ENCODE measurements at places on chromosomes 11 and 22.
A peak's percentile ranks its signal among the peaks of the same experiment; 100 is the strongest.

- H3K36me3 ChIP-seq = no peaks in the 10 kb centered on the region
- H3K27ac ChIP-seq = no peak overlapping the region
- peaks cover 34% of the 10 kb centered on the region for H3K27me3 ChIP-seq
- H3K4me3 ChIP-seq = no peak overlapping the region
Observed at GRCh38 chr22:23053051-23053707, 17.1 kb upstream of the GNAZ start.

DNA sequence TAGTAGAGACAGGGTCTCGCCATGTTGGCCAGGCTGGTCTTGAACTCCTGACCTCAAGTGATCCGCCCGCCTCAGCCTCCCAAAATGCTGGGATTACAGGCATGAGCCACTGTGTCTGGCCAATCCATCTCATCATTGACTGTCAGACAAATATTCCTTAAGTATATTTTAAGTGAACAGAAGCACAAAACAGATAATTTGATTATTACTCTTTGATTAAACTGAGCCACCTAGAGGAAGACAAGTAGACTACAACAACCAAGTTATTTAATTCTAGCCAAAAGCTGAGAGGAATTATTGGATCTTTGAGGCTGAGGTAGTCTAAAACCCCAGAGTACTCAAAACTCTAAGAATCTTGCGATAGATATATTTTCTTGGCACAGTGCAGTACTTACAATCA, 1.2 kb downstream of the ACRV1 start:
- H3K4me3 ChIP-seq = no peak overlapping the region
- peaks cover 13% of the 10 kb centered on the region for H3K36me3 ChIP-seq
- H3K4me1 ChIP-seq = peaks cover 16% of the 10 kb centered on the region
- DNase-seq = no peak
- H3K27me3 ChIP-seq = peaks cover 3% of the 10 kb centered on the region

DNA sequence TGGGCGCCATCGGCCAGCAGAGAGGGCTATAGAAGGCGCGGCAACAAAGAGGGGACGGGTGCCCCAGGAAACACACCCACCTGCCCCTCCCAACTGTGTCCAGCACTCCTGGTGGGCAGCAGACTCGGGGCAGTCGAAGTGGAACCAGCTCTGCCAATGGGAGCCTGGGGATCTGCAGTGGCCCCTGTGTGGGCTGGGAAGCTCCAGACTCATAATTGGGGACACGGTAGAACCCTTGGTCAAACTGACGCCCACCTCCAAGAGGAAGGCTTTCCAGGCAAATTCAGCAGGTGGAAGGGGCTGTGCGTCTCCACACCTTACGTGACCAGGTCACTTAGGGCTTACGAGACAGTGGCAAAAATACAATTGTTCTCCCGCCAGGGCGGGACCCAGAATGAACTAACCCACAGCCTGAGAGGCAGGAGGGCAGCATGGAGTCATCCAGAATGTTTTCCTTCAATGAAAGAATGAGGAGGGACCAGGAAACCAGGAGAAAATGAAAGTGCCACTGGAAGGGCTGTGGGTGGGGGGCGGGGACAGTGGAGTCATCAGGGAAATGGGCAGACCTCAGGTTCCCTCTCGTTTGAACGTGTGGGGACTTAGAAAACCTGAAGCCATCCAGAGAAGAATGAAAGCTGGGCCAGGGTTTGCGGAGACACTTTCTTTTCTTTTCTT, 53.2 kb upstream of the SHANK2 start:
- no peak overlapping the region for H3K4me3 ChIP-seq
- no peak for DNase-seq
- no peaks in the 10 kb centered on the region for H3K36me3 ChIP-seq
- peaks cover 14% of the 10 kb centered on the region for H3K27me3 ChIP-seq
- H3K27ac ChIP-seq = no peak overlapping the region

DNA sequence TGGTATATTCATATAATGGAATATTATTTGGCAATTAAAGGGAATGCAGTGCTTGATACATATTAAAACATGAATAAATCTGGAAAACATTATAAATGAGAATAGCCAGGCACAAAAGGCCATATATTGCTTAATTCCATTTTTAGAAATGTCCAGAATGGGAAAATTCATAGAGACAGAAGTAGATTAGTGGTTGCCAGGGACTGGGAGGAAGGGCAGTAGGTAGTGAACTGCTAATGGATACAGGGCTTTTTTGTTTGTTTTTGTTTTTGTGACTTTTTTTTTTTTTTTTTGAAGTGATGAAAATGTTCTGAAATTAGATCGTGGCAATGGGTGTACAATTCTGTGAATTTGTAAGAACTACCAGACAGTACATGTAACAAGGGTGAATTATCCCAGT, 86.1 kb downstream of the YAP1 start:
- H3K36me3 ChIP-seq = peaks cover 24% of the 10 kb centered on the region
- no peaks in the 10 kb centered on the region for H3K27me3 ChIP-seq
- peak overlapping the region; percentile 97 for H3K27ac ChIP-seq
- no peak overlapping the region for H3K4me3 ChIP-seq

DNA sequence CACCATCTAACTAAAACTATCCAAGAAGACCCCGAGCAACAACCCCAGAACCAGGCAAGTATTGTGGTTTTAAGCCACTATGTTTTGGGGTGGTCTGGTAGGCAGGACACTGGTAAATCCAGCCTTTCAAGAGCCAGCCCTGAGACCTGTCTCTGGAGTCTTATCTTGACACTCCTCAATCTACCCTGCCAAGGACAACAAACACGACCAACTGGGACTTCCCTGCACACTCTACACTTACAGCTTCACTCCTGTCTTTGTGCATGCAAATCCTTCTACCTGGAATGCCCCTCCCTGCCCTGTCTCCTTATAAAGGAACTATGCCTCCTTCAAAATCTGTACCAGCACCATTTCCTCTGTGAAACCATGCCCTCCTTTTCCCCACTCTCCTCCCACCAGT, 107.3 kb downstream of the RPL27A start:
- no peak overlapping the region for H3K4me3 ChIP-seq
- no peak for DNase-seq
- H3K27ac ChIP-seq = no peak overlapping the region
- H3K4me1 ChIP-seq = peaks cover 38% of the 10 kb centered on the region
- peaks cover 4% of the 10 kb centered on the region for H3K36me3 ChIP-seq

DNA sequence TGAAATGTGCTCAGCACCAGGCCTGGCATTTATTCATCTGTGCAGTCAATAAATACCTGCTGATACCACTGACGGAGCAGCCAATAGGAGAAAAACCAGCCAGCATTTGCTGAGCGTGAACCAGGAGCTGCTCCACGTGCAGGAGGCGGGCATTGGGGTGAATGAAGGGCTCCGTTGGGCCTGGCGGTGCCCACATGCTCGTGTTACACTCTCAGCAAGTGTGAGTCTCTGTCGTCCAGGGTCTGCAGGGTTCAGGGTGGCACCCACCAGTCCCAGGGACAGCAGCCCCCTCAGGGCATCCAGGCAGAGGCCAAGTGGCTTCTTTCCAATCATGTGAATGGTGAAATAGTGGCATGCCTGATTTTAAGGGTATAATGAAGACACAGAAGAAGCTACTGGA, 4.2 kb upstream of the RPS19BP1 start:
- no peaks in the 10 kb centered on the region for H3K36me3 ChIP-seq
- no peak for DNase-seq
- no peak overlapping the region for H3K4me3 ChIP-seq
- no peak overlapping the region for H3K27ac ChIP-seq
- peaks cover 5% of the 10 kb centered on the region for H3K27me3 ChIP-seq

DNA sequence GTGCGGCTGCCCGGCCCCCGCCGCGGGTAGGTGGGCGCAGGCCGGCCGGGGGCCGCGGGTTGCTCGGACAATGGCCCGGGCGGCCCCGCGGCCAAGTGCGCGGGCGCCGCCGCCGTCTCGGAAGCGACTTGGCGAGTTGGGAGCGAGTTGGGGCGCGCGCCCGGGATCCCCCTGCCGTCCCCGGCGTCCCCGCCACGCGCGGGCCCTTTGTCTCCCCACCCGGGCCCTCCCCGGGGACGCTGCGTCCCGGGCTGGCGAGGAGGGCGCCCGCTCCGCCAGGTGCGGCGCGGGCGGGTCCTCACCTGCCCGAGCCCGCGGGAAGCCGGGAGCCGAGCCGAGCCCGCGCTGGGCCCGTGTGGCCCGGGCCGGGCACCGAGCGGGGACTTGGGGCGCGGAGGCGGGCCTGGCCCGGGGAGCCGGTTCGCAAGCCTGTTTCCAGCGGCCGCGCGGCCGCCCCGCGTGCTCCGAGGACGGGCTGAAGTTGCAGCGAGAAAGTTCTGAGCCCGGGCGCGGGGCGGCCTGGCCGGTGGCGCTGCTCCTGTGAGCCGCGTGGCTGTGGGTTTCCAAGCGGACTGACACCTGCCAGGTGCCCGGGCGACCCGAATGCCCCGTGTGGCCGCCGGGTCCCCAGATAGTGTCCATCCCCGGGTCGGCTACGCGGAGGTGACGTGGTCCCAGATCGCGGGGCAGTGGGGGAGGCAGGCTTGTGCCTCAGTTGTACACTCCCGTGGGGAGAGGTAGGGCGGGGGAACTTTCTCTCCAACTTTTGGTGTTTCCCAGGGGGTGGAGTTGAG, 586 bp downstream of the LRP5 start:
- H3K27me3 ChIP-seq = no peaks in the 10 kb centered on the region
- H3K4me1 ChIP-seq = peaks cover 31% of the 10 kb centered on the region
- peak overlapping the region; percentile 88 for H3K4me3 ChIP-seq
- peak overlapping the region; percentile 96 for H3K27ac ChIP-seq

DNA sequence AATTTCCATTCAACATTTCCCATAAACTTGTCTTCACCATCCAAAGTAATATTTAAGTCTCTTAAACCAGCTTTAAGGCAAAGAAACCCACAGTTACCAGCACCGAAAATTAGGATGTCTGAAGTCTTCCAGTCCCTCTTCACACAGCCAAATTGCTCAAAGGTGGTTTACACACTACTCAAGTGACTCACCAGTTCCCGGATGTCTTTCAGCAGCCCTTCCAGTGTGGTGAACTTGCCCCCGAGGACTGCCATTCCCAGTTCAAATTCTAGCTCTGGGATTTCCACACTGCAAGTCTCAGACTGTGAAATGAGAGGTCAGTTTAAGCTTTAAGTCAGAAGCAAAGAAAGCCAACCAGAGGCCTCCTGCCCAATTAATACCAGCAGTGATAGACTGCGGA, 5.1 kb downstream of the ZPR1 start:
- no peak overlapping the region for H3K27ac ChIP-seq
- no peak for DNase-seq
- peaks cover 12% of the 10 kb centered on the region for H3K4me1 ChIP-seq
- no peak overlapping the region for H3K4me3 ChIP-seq
- H3K36me3 ChIP-seq = peaks cover 47% of the 10 kb centered on the region

- H3K4me3 ChIP-seq = no peak overlapping the region
- H3K4me1 ChIP-seq = peaks cover 11% of the 10 kb centered on the region
- DNase-seq = peak; percentile 54
- H3K36me3 ChIP-seq = peaks cover 2% of the 10 kb centered on the region
- no peaks in the 10 kb centered on the region for H3K27me3 ChIP-seq
Observed at GRCh38 chr11:63909591-63910506, 7.1 kb downstream of the RCOR2 start.

- H3K36me3 ChIP-seq = peaks cover 4% of the 10 kb centered on the region
- H3K27ac ChIP-seq = no peak overlapping the region
- peaks cover 17% of the 10 kb centered on the region for H3K4me1 ChIP-seq
- DNase-seq = no peak
- no peaks in the 10 kb centered on the region for H3K27me3 ChIP-seq
- H3K4me3 ChIP-seq = no peak overlapping the region
Observed at GRCh38 chr22:36149441-36149840, 11.1 kb downstream of the APOL3 start.

DNA sequence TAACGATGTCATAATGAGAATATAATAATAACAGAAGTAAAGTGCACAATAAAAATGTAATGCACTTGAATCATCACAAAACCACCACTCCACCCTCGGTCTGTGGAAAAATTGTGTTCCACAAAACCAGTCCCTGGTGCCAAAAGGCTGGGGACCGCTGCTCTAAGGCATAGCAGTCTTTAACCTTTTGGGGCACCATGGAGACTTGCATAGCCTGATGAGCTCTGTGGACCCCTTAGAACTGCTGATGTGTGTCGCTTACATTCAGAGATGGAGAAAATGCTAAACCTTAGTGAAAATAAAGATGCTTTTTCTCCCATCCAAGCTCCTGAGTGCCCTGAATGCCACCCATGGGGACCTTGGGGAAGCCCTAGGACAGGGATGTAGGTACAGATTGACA, 87.6 kb upstream of the SEPTIN5 start:
- no peaks in the 10 kb centered on the region for H3K36me3 ChIP-seq
- H3K27me3 ChIP-seq = peaks cover 19% of the 10 kb centered on the region
- DNase-seq = no peak
- no peak overlapping the region for H3K27ac ChIP-seq

Measured in progenitor cell of endocrine pancreas (in vitro differentiated cells).